Fibroblast of the conjunctiva (primary cell): ENCODE measurements at places on chromosomes 5 and 9.

DNA sequence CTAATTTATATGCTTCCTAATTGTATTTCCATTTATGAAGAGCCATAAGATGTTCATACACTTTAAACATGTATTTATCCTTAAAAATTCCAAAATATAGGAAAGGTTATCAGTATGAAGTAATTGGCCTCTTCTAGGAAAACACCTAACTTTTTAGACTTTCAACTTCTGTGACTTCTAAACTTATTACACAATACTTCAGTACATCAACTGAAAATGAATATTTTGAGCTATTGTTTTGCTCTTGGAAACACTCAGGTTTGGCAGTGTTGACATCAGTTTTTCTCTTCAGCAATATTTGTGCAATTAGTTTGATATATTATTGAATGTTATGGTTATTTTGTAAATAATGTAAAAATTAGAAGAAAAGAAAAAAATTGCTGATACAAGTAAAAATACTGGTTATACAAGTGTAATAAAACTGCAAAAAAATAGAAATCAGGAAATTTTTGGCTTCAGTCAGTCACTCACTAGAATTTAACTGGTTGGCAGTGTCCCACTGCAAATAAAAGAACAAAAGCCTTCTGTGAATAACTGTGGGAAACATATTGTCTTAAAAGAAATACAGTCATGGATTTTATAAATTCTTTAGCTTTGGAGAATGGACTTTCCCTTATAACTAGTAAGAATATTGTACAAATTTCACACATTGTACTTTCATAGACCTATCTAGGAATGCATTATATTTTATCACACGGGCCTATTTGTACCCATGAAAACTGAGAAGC, 635.9 kb downstream of the TLE1 start:
- DNase-seq: no peak

DNA sequence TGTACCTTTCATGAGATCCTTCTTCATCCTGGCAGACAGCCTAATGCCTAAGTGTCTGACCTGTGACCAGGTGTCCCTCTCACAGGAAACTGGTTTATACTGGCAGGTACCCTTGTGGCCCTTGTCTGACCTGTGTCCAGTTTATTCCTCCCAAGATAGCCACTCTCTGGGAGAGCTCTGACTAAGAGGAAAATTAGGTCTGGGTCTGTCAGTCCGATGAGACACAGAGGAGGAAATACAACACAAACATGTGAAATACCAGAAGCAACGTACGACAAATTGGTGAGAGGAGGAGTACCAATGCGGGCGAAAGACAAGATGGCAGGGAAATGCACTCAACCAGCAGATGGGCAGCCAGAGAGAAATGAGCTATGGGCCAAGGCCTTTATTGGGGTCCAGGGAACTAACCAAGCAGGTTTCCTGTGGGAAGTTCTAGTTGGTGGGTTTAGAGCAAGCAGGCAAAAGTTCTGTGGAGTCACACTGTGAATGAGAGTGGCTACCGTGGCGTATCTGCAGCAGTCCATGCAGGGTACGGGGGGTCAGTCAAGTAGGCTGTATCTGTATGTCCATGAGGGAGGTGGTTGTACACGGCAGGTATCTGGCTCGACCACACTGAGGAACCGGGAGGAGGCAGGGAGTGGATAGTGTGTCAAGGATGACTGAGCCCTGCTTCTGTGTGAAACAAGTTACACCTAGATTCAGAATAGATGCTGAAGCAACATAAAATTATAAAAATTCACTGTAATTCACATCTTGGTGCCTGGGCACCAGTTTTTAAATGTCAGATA, 109.0 kb downstream of the MLLT3 start:
- DNase-seq: no peak

GRCh38 chr9:93874242-93874641, 80.9 kb downstream of the BARX1 start:
- DNase-seq: no peak

GRCh38 chr5:16888694-16889124, 47.4 kb downstream of the MYO10 start:
- no peak for DNase-seq

GRCh38 chr5:132651838-132652469, 6.0 kb upstream of the IL13 start:
- DNase-seq: no peak

DNA sequence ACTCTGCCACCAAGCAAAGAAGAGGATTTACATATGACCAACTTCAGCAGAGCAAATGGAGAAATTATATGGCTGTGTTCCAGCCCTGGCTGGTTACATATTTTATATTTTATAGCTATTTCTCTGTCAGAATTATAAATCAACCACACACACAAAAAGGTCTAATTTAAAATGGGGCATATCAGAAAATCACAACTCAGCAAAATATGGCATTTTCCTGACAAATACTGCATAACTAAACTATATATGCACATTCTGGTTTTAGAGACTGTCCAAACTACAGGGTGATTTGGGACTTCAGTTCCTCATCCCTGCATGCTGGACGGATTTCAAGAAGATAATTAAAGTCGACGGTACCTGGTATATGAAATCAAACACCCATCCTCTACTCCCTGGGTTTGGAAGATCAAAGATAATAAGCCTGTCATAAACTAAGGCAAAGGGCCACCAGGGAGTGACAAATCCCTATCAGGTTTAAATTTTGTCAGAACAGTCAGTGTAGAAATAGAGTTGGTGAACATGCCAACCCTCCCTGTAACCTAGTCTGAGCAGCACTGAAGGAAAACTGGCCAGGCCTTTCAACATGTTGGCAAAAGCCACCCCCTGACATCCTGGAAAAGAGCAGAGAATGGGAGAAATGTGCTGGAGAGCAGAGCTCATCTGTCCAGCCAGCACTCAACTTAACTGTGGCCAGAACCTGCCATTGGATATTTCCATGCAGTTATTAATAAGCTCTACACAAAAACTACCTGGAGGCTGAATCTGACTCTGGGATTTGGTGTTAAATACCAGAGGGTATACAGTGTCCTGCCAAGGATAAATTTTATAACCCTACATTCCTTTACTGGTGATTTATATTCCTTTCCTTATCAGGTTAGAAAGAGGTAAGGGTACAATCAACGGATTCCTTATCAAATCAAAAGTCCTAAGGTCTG, 235.7 kb downstream of the ENC1 start:
- DNase-seq: no peak

GRCh38 chr5:171442287-171443042, 23.0 kb downstream of the FGF18 start:
- DNase-seq: no peak

DNA sequence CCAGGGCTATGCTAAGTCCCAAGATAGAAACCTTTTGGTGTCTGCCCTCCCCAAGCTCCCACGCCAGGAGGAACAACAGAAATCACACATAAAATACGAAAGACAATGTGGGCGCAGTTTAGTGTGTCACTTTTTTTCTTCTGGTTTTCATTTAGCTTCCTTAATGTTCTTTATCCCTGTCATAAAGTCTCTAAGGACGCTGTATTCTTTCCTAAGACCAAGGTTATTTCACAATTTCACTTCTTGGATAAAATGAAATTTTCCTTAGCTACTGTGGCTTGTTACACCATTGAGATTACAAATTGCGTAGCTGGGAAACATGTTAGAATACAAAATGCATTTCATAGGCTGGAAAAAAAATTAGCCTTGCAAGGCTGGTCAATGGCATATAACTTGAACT, 85.4 kb downstream of the GLIS3 start:
- no peak for DNase-seq

GRCh38 chr9:74662674-74663073, 165.5 kb downstream of the RORB start:
- DNase-seq: no peak

DNA sequence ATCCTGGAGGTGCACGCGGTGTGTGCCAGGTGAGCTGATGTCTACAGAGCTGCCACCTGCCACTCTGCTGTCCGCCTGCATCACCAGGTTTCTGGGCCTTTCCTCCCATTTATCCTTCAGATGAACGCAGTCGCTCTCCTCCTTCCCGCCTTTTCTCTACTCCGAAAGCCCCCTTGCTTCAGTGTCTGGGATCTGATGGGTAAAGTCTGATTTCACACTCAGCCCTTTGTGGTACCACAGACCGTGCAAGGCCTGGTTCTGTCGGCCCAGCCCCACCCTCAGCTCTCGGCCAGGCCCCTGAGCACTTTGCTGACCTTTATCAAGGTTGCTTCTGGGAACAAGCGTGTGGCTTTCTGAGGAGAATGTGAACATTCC, 32.5 kb downstream of the GLT6D1 start:
- no peak for DNase-seq

GRCh38 chr5:32339198-32339597, 26.5 kb upstream of the MTMR12 start:
- DNase-seq: no peak

- no peak for DNase-seq
Measured at GRCh38 chr5:150141544-150142184, 14.0 kb downstream of the PDGFRB start.

GRCh38 chr5:132417010-132417439, 47.5 kb downstream of the SLC22A5 start:
- DNase-seq: no peak
